ENCODE measurements at places on chromosomes 13 and 19. TPM values are rescaled to one million over a fixed set of nuclear protein-coding genes. Genes with fewer than 3 reads are reported as not detected.

ZNF836 gene
- 0.26 TPM for total RNA-seq

CLEC17A gene
- not detected for total RNA-seq

MAG gene
- not detected for total RNA-seq

LRRC4B gene
- total RNA-seq = 0.34 TPM

FAM174C gene
- 87.7 TPM for total RNA-seq

PALM gene
- total RNA-seq = 18.1 TPM

CYP2A7 gene
- not detected for total RNA-seq

CNMD gene
- not detected for total RNA-seq

EVI5L gene
- 1.7 TPM for total RNA-seq

LGALS14 gene
- not detected for total RNA-seq

ATP8A2 gene
- 0.08 TPM for total RNA-seq

ONECUT3 gene
- total RNA-seq = not detected

RFPL4AL1 gene
- total RNA-seq = not detected

RNF225 gene
- 0.23 TPM for total RNA-seq

NALCN gene
- total RNA-seq = 4.1 TPM

C13orf42 gene
- not detected for total RNA-seq

CCNA1 gene
- 0.31 TPM for total RNA-seq

C5AR2 gene
- 1.5 TPM for total RNA-seq

All from A549 treated with RU486 at 1 μM for 4 hours (cell line).